Activated naive CD4-positive, alpha-beta T cell (primary cell): ENCODE measurements at places on chromosomes 6 and 20.

GRCh38 chr6:7246401-7247178 is 66.4 kb downstream of the SSR1 start:
- DNase-seq = no peak

- no peak for DNase-seq
These were observed 15.3 kb downstream of the TCFL5 start for GRCh38 chr20:62846166-62846890.

DNA sequence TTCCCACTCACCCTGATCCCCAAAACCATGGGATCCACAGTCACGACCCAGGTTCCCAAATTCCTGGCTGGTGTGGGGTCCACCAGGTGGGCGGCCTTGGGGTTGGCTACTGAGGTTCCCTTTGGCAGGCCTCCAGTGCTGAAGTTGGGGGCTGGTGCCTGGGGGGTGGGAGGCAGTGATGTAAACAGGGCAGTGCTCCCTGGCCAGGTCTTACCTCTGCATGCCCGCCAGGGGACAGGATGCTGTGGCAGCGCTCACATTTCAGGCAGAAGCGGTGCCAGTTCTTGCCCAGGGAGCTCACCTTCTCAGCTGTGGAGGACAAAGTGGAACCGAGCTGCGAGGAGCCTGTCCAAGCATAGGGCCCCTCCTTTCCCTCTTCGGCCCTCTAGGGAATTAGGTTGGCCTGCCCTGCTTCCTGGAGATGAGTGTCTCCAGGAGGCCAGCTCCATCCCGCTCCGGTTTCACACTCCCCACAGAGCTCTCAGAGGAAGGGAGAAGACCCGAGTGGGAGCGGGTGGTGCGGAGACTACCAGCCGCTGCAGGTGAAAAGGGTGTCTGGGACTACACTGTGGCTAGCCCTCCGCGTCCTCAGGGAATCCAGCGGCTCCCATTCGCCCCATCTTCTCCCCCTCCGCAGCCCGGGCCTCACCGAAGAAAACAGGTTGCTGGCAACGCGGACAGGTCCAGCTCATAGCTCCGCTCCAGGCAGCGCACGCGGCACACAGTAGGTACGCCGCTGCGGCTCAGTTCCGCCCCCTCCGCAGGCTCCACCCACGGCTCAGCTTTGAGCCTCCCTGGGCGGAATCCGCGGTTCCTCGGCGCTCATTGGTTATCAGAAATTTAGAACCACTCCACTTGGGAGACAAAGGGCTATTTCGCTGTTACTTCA is at the start of gene CRIP3:
TSS of gene CRIP3 (minus strand) at position 726 of the 889 bp plus-strand sequence. CDS start at position 692, 34 bp downstream.
- no peak for DNase-seq

DNA sequence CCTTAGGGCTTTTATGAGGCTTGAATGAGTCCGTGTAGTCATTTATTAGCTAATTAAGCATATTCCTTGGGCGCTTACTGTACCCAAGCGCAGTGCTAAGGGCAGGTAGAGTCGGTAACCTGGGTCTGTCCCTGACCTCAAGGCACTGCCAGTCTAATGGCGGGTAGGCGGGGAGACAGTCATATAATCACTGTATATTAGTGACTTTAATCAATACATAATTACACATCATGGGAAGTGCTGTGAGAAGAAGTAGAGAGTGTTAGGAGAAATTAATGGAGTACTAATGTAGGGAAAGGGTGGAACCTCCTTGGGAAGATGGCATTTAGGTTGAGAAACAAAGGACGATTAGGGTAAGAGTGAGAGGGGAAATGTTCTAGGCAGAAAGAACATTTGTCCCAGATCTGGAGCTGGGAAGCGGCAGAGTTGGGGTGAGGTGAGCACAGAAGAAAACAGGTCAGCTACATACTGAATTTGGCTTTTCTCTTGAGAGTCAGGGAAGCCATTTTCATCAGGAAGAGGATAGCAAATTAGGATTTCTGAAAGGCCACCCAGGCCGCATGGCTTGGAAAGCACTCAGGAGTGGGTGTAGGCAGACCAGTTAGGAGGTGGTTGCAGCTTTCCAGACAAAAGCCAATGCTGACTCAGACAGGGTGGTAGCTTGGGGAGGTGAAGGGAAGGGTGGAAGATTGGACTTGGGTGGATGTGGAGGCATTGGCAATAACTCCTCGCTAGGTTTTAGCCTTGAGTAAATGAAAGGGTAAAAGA is 954 bp upstream of the BLCAP start:
- no peak for DNase-seq

- DNase-seq = no peak
These were observed 40.0 kb downstream of the KATNA1 start for GRCh38 chr6:149608381-149608982.

DNA sequence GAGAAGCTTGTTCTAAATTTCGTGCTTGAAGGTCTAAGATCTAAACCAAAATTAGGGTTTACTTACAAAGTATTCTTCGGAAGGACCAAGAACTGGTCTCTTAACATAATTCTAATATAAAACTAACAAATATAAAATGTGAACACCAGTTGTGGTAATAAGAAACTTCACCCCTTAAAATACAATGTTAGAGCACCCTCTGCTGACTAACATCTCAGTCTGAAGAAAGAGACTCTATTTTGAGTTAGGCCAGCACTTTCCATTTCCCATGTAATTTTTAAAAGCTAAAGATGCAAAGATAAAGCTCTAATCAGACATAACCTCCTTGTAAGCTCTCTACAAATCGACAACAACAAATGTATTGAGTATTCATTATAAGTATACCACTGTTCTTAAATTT is 24.6 kb downstream of the ATG5 start:
- DNase-seq = no peak

DNA sequence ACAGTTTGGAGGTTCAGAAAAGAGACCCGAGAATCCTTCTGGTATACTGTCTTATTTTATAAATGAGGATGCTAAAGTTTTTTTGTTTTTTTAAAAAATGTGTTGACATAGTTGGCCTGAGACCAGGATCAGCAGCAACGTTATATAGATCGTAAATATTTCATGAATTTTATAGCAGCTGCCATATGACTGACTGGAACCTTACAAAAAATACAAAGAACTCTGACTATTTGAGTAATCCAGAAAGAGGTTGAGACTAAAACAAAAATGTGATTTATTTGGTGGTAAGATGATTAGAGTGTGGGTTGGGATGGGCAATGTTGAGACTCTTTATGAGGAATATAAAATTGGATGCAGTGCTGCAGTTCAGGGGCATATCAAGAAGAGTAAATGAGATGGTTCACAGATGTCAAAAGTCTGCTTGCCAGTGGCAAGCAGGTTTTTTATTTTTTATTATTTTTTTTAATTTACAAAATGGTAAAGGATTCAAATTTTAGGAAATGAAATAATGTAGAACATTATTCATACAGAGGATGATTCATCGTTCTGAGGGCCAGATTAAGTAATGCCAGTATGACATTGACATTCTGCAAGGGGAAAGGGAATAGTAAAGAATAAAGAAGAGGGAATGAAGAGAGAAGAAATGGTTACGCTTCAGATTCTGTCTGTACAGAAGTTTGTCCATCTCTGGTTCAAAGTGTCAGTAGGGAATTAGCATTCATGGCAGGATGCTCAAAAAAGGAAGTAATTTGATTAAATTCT is 58.5 kb downstream of the SCAF8 start:
- DNase-seq = no peak

DNA sequence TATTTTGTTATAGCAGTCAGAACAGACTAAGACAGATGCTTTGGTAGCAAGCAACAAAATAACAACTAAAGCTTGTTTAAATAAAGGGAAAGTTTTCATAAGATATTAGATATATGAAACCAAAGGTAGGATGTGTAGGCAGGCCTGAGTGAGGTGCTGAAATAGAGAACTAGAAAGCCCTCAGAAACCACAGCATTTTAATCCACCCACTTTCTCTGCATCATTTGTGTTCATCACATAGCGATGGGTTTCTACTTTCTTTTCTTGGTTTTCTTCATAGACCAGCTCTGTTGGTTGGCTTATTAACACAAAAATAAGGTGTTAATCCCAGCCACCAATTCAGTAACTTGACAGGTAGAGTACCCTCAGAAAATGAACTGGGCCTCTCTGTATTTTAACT is 58.6 kb downstream of the RPS12 start:
- no peak for DNase-seq

GRCh38 chr6:109772883-109773431 is 81.9 kb downstream of the FIG4 start:
- no peak for DNase-seq

DNA sequence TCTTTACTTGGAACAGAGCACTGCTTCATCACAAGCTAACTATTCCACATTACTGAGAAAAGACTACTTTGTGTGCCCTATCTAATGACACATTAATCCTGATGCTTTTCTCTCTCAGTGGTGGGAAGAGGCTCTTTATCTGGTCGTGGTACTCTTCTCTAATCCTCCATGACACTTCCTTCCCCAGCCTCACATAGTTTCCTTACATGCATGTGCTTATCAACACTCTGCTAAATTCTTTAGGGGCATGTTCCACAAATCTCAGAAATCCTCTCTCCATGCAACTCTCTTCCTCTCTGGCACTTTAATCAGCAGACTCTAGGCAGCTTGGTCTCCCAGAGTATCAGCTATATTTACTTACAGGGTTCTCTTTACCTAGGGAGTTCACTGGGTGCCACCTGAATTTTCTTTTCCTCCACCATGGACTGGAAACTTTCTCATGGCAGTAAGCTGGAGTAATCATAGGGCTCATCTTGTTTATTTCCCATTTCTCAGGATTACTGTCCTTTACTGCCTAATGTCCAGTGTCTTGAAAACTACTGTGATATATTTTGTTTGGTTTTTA is 27.0 kb upstream of the SLC22A2 start:
- DNase-seq = no peak

DNA sequence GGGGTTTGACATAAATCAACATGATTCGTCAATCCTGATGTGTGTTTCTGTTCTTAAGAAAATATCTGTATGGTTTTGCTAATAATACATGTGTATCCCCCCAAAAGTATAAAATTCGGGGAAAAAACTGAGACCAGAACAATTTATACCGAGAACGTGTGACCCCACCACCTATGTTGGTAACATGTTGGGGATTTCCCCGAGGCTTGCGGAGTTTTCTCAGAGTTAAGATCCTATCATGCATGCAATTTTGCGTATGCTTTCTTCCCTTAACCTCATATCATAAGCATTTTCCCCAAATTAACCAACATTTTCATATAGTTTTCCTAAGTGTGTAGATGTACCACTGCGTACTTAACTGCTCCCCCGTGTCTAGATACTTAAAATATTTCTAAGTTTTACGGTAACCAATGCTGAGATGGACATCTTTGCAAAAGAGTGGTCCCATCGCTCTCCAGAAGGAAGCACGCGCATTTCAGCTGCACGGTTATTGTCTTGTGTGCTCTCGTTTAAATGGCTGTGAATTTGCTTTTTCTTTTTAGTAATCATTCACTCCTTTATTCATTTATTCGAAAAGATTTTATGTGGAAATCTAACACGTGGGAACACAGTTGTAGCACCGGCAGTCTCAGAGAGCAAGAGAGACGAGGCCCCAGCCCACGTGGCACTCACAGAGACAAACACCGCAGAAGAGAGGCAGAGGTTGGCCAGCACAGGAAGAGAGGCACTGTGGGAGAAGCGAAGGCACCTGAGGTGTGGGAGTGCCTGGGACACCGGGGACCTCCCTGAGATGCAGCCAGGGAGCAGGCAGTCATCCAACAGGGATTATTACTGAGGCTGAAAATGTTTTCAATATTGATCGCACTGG is 13.2 kb upstream of the IRF4 start:
- no peak for DNase-seq

GRCh38 chr6:24501914-24502313 is 7.1 kb downstream of the ALDH5A1 start:
- no peak for DNase-seq

DNA sequence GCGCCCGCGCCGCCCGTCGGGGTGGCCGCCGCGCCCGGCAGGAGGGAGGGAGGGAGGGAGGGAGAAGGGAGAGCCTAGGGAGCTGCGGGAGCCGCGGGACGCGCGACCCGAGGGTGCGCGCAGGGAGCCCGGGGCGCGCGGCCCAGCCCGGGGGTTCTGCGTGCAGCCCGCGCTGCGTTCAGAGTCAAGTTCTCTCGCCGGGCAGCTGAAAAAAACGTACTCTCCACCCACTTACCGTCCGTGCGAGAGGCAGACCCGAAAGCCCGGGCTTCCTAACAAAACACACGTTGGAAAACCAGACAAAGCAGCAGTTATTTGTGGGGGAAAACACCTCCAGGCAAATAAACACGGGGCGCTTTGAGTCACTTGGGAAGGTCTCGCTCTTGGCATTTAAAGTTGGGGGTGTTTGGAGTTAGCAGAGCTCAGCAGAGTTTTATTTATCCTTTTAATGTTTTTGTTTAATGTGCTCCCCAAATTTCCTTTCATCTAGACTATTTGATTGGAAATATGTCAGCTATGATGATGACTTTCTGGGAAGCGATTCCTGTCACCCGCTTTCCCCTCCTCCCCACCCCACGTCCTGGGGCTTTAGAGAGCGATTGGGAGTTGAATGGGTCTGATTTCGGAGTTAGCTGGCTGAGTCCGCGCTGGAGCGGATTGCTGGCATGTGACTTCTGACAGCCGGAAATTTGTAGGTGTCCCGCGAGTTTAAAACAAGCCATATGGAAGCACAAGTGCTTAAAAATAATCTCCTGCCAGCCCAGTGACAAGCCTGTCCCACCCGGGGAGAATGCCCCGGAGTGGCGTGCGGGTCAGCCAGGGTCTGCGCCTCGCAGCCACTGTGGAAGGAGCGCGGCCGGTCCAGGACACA is 1.1 kb downstream of the ESR1 start:
- DNase-seq = no peak

DNA sequence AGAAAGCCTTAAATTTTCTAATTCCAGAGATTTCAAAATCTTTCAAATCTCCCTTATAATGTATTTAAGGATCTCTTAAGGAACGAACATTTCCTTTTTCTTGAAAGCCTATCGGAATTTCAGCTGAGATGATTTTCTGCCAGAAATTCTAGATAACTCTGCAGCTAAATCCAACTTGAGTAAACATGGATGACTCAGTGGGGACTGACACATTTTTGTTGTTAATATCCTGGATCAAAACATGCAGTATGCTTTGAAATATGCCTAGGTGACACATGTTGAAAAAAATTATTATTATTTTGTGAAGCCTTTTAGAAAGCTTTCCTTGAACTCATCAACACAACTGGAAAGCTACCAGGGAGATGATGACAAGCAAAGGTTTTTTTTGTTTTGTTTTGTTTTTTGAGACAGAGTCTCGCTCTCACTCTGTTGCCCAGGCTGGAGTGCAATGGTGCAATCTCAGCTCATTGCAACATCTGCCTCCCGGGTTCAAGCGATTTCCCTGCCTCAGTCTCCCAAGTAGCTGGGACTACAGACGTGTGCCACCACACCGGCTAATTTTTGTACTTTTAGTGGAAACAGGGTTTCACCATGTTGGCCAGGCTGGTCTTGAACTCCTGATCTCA is 140.1 kb upstream of the SNX9 start:
- no peak for DNase-seq

DNA sequence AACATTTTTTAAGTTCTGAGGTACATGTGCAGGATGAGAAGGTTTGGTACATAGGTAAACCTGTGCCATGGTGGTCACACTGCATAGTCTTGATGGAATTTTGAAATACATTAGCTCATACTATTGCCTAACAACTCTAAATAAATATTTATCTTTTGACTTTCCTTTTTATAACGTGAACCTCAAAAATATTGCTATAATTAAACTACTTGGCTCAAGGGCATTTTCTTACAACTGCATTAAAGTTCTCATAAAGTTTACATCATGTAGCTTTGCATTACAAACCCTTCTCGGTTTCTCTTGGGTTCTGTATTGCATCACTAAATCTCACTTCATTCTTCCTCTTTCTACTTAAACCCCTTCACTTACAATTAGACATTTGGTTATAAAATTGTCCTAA is 636.0 kb upstream of the PTCHD4 start:
- no peak for DNase-seq
